DMS79 (cell line): ENCODE measurements at places on chromosomes 5 and 9.

GRCh38 chr5:178307267-178308045 lies 74.9 kb upstream of the PHYKPL start:
- DNase-seq: peak; percentile 9

DNA sequence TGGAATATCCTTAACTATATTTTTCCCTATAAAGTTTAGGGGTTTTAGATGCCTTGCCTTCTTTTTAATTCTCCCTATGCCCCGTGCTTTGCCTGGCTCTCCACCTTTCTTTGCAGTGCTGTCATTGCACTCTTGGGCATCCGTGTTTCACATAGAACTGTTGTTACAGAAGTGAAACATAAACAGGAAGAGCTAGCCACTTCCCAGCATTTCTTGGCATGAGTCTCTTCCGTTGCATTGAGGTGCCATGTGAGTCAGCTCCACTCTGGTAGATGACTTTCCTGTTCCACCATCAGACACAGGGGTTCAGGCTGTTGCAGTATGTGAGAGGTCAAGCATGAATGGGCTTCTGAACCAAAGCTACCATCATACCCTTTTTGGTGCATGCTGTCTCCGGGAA lies 73.4 kb downstream of the ANGPTL2 start:
- DNase-seq: no peak

GRCh38 chr5:50751064-50751657 lies 84.7 kb downstream of the PARP8 start:
- DNase-seq: peak; percentile 10

DNA sequence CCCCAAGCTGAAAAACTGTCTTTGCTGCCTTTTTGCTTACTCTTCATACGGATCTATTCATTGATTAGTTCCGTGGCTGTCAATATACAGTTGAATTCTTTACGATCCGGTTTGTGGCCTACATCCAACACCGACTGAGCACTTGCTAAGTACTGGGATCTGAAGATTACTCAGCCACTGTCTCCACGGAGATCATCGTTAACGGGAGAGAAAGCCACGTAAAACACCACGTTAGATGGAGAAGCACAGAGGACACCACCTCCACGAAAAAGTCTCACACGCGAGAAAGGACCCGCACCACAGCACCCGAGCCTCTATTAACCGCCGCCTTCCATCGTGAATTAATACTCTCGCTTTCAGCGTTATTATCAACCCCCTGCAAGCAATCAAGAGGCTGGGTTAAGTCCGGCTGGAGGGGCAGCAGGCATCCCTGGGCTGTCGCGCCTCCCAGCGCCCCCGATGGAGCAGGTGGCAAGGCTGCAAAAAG lies 650 bp downstream of the ELP1 start:
- no peak for DNase-seq

DNA sequence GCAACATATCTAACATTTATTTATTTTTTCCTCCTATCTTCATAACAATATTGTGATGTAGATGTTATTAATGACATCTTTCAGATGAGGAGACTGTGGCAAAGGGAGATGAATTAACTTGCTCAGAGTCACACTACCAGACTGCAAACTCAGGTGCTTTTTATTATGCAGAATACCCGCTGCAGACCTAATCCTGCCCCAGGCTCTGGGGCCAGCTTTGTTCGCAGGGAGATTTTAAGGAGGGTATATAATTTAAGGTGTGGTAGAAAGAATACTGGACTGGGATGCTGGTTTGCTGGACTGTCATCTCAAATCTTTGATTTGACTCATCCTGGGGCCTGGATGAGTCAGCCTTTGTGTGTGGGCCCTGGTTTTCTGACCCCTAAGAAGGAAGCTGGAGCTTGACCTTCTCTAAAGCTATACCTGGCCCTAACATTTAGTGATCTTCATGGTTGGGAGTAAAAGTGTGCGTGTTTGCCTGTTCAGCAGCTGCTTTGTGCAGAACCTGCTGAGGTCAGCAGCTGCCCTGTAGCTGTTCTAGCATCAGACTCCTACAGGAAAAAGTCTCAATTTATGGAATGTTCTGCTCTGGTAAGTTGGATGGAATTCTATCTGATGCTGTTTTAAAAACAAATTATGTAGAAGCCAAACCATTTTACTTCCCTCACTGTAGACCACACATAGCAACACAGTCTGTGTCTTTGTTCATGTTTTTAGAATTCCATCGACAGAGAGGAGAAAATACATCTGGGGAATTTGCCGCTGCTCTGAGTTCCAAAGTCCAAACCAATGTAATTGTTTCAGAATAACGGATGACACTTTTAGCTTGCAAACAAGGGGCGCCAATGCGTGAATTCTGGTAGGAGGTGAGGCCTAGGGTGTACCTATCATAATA lies 4.5 kb downstream of the SLC36A1 start:
- DNase-seq: no peak

GRCh38 chr9:20511686-20512085 lies 110.6 kb downstream of the MLLT3 start:
- no peak for DNase-seq

DNA sequence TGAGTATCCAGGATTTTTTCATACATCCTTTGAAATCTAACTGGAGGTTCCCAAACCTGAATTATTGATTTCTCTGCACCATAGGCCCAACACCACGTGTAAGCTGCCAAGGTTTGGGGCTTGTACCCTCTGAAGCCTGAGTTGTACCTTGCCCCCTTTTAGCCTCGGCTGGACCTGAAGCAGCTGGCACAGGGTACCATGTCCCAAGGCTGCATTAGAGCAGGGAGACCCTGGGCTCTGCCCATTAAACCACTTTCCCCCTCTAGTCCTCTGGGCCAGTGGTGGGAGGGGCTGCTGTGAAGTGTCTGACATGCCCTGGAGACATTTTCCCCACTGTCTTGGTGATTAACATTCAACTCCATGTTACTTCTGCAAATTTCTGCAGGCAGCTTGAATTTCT lies 532.9 kb upstream of the NUDT12 start:
- no peak for DNase-seq

DNA sequence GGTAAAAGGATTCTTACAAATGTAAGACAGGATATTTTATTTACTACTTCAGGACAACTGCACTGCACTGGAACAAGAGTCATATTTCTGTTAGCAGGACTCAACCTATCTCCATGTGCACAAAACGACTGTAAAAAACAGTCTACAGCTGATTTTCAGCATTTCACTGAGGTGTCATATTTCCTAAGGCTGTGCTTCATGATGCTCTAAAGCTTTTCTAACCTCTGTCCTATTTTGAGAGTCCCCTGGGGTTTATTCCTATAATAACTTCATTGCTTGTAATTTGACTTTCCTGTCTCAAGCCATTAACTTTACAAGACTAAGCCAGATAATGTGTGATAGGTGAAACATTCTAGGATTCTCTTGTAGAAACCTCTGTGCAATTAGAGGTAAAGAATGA lies 472.3 kb downstream of the HINT1 start:
- DNase-seq: no peak

DNA sequence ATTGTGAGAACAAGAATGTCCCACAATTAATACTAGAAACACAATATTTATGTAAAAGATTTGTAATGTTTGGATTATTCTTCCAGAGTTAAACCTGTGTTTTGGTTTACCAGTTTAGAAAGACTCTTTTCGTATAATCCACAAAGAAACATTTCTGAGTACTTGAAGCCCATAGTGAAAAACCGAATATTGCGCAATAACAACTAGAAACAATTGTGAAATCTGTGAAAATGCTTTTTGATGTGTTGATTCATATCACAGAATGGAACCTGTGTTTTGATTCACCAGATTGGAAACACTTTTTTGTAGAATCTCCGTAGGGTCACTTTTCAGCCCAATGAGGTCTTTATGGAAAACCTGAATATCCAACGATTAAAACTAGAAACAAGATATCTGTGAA lies 386.2 kb downstream of the PRDM9 start:
- no peak for DNase-seq

GRCh38 chr9:114968671-114969070 lies 38.3 kb upstream of the TNFSF8 start:
- peak; percentile 56 for DNase-seq

- no peak for DNase-seq
Measured at GRCh38 chr9:13555516-13555915, 276.0 kb upstream of the MPDZ start.

GRCh38 chr5:134714541-134714940 lies 23.8 kb upstream of the CAMLG start:
- DNase-seq: no peak

- DNase-seq: no peak
Measured at GRCh38 chr5:78922879-78923621, 62.1 kb downstream of the ARSB start.

GRCh38 chr5:84862132-84862531 lies 477.5 kb upstream of the EDIL3 start:
- DNase-seq: no peak

DNA sequence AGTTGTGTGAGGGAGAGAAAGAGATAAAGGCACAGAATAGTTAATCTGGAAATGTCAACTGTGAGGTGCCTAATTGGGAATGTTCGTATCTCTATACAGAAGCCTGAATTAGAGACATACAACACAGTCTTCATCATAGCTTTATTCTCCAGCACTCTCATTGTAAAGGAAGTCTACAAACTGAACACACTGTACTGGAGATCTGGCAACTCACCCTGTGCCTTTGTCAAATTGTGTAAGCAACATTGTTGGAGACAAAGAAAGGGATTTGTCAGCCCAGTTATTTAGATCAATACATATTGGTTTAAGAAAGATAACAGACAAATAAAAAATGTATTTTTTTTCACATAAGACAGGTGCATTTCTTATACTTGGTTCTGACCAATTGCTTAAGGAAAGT lies 832.9 kb upstream of the DMAC1 start:
- DNase-seq: no peak

DNA sequence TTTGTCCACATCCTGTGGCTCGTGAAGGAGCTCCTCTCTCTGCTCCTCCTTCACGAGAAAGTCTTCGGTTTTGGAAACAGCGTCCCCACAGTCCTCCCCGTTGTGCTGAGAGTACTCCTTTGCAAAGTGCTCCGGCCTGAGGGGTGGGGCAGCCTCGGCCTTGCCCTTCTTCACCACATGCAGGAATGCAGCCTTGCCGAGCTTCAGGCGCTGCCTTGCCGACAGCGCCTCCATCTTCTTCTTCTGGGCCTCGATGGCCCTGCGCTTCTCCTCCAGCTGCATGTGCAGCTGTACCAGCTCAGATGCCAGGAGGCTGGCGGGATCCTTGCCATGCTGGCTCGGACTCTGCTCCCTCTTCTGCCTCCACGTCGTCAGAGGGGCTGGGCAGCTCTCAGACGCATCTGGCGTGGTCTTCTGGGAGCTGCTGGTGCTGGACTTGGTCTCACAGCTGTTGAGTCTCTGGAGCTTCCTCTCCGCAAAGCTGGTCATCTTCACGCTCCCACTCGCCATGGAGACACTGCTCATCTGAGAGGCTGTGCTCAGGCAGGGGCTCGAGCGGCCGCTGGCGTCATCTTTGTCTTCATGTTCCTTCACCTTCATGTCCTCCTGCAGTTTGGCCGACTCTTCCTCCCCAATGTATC lies 85.5 kb downstream of the CAMSAP1 start:
- no peak for DNase-seq

DNA sequence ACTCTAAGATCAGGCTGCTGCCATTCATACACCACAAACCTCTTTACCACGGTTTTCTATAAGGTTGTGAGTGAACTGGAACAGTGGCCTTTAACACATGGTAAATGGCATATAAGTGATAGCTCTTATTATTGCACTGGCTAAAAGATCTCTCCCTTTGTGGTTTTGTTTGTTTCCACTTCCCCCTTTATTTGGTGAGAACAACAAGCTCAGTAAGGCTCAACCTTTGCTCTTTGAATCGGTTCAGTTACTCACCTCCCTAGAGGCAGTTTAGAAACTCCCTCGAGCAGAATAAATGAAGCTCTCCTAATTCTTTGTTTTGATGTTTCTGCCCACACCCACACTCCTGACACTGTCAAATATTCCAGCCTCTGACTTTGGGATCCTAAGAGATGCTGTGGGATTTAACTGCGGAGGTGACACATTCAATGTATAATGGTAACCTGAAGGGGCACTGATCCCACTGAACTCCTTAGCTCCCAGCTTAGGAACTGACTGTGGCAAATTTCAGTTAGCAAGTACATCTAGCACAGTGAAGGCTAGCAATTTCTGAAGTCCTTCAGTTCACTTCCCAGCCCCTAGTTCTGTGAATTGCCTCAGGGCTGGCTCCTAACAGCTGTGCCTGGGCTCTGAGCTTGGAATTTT lies 22.5 kb upstream of the RAD23B start:
- no peak for DNase-seq

- no peak for DNase-seq
Measured at GRCh38 chr9:1528456-1528855, 478.3 kb downstream of the DMRT2 start.

DNA sequence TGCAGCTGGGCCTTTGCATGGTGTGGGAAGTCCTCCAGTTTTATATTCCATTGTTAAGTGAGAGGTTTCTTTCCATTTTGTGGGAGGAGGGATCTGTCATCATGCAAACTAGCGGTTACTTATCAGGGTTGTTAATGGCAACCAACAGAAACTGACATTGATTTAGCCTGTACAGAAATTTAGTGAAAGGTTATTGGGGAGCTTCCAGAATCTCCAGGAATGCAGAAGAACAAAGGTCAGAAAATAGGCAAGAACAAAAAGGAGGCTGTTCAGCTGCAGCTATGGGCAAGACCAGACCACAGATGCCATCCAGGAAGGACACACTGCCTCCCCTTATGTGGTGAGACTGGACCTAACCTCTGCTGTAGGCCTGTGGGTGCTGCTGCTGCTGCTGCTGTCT lies 395.8 kb downstream of the KDM4C start:
- DNase-seq: no peak

- DNase-seq: no peak
Measured at GRCh38 chr9:84166891-84167290, 173.7 kb downstream of the SLC28A3 start.

GRCh38 chr5:40515476-40515875 lies 164.2 kb upstream of the PTGER4 start:
- DNase-seq: no peak

DNA sequence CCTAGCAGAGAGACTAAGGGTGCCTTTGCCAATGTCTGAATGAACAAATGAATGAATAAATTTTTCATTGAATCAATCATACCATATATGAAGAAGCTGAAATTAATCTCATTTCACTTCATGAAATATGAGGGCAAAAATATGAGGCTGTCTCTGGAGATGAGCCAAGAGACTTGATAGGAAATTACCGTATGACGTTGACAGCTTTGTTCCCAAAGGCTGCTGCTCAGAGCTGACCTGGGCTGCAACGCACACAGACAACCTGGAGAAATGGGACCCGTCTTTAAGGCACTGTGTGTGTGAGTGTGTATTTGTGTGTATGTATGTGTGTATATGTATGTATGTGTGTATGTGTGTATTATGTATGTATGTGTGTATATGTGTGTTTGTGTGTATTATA lies 226.1 kb downstream of the IRX2 start:
- DNase-seq: no peak
